ENCODE measurements at places on chromosomes 12 and 14.
A peak's percentile ranks its signal among the peaks of the same experiment; 100 is the strongest.

DNA sequence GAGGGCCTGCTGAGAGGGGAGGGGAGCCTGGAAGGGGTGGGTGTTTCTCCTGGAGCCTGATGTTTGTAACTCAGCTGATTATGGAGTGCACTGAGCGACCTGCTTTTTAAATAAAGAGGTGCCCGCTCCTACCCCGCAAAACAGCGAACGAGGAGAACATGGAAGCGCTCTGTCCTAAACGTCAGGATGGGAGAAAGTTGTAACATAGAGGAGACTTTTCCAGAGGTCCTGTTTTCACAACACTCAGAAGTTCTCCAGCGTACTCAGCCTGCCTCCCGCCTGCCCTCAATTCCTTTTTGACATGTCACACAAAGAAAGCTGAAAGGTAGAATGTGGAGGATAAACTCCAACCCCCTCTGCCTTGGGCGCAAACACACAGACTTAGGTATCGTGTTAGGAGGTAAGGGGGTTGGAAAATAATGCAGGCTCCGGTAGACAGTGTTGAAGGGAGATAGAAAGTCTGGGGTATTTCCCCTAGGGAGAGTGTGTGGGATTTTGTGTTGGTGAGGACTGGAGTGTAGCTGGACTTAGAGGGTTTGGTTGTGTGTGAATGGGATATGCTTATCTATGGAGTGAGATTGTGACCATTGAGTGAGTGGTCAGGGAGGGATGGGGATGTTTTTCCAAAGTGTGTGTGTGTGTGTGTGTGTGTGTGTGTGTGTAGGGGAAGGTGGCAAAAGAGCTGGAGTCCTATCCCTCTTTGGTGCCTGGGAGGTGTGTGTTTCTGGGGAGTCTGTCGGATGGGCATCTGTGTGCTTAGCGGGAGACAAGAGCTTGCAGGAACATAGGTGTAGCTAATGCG lies 2.1 kb downstream of the NTF3 start:
- DNase-seq, result no peak

DNA sequence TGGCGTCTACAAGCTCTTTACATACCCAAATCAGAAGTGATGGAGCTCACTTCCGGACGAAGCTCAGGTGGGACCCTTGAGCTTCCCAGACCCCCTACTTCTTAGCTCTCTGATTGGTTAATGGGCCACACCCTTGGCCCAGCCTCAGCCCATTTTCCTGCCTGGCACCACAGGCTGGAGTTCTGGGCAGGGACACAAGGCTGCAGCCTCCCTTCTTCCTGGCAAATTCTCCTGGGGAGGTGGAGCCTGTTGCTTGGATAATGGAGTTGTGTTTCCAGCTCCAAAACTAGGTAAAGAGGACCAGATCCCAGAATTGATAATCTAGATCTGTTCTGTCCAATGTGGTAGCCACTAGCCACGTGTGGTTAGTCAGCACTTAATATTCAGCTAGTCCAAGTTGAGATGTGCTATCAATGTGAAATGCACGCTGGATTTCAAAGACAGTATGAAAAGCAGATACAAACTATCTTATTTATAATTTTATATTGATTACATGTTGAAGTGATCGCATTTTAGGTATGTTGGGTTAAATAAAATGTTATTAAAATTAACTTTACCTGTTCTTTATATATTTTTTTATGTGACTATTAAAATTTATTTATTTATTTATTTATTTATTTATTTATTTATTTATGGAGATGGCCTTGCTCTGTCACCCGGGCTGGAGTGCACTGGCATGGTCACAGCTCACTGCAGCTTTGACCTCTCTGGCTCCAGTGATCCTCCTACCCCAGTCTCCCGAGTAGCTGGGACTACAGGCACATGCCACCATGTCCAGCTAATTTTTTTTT lies 12.6 kb upstream of the FAIM2 start:
- DNase-seq, result no peak

- no peak for DNase-seq
Measured at GRCh38 chr12:19150273-19150900, 20.9 kb downstream of the PLEKHA5 start.

DNA sequence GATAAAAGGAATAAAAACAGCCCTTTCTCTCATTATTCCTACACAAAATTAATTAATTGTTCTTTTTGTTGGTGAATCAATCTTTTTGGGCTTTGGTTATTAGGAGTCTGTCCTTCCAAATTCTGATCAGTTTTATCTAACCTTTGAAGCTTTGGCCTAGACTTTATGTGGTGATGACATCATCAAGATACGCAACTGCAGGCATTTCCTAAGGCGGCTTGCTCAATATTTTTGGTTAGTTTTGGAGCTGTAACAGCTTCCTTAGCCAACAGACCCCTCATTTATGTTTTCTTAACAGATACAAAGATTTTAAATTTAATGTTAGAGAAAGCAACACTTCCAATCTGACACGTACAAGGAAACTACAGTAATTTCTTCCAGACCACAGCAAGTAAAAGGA lies 87.8 kb upstream of the PDE3A start:
- no peak for DNase-seq

DNA sequence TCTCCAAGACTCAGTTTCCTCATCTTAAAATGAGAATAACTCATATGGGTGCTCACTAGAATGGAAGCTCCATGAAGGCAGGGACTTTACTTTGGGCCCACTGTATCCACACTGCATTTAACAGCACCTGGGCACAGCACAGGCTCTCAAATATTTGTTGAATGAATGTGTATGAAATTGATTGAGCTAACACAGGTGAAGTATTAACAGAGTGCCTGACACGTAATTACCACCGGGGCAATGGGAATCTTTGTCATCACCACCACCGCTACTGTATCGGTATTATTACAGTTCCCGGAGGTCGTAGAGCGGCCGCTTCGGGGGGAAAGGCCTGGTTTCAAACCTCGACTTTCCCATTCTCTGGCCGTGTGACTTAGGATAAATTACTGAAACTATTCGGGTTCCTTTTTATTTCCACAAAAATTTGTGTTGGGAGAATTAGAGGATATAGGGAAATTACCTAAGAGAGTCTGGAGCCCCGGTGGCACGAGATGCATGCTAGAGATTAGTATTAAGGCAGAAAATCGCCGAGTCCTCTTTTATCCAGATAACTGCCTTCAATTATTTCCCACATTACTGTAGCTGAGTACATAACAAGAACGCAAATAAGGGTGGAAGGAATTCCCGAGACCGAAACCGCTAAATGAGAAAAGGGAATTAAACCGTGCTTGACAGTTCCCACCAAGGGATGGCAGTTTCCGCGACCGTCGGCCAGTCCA lies 1.0 kb upstream of the RIC8B start:
- DNase-seq, result no peak

DNA sequence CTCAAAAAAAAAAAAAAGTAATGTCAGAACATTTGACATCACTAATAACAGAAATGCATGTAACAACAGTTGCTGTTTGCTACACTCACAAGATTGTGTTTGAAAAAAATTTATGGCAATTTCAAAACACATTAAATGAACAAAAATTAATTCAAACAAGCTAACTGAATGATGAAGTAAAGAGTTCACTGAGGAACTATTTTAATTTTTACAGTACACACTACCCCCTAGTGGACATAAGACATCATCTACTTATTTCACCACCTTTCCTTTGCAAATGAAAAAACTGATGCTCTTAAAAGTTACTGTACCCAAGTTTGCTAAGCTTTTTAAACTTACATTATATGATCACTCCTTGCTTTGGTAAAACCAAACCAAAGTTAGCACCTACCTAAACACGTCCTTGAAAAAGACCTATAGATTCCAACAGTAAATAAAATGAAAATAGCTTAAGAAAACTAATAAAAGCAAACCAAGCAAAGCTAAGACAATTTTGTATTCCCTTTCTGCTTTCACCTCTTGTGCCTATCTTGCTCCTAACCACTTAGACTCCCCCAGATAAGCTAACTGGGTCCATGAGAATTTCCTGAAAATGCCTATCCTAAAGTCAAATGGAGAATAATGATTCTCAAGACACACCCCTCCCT lies 22.2 kb downstream of the UBE2N start:
- DNase-seq, result no peak

GRCh38 chr12:55972911-55973598 lies 823 bp upstream of the RAB5B start:
- DNase-seq, result no peak

GRCh38 chr12:11545484-11546330 lies 103.8 kb upstream of the ETV6 start:
- peak; percentile 15 for DNase-seq

DNA sequence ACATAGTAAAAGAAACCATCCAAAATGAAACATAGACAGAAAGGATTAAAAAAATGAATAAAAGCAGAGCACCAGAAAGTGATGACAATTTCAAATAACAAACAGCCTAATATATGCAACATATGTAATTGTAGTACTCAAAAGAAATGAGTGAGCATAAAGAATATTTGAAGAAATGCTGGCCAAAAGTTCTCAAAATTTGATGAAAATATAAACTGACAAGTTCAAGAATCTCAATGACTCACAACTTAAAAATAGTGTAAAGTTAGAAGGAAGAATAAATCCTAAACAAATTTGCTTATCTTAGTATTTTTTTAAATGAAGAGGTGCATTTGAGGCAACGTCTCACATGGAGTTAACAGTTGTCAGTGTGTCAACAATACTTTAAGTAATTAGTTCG lies 498.9 kb downstream of the SLC6A15 start:
- DNase-seq, result no peak

DNA sequence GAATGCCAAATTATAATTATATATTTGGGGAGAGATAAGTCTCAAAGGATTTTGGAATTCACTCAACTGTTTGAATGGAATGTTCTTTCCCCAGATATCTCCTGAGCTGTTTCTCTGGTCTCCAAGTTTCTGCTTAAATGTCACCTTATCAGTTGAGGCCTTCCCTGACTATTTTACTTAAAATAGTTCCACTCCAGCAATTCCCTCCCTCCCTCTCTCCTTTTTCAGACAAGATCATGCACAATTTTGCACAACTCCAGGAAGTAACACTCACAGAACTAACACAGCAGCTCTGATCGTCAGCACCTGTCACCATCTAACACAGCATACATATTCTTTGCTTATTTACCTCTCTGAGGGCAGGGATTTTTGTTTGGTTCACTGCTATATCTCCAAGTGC lies 12.5 kb downstream of the BTG1 start:
- DNase-seq, result no peak

DNA sequence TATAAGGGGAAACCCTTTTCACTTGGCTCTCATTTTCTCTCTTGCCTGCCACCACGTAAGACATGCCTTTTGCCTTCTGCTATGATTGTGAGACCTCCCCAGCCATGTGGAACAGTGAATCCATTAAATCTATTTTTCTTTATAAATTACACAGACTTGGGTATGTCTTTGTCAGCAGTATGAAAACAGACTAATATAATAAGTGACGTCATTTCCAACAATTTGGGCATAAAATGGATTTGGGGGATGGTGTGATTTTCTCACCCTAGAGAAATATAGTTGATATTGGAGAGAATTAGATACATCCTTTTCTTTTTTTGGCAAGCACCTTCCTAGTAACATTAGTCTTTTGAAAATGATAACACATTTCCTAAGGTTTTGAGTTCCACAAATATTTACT lies 490.5 kb downstream of the TMEM132D start:
- DNase-seq, result no peak

GRCh38 chr14:106276326-106277267 lies 750.2 kb downstream of the TMEM121 start:
- no peak for DNase-seq

GRCh38 chr12:117161460-117162166 lies 28.7 kb downstream of the FBXO21 start:
- no peak for DNase-seq

GRCh38 chr12:104386461-104386860 lies 70.3 kb upstream of the CHST11 start:
- no peak for DNase-seq

- no peak for DNase-seq
Measured at GRCh38 chr12:68866950-68867349, 59.0 kb downstream of the MDM2 start.

DNA sequence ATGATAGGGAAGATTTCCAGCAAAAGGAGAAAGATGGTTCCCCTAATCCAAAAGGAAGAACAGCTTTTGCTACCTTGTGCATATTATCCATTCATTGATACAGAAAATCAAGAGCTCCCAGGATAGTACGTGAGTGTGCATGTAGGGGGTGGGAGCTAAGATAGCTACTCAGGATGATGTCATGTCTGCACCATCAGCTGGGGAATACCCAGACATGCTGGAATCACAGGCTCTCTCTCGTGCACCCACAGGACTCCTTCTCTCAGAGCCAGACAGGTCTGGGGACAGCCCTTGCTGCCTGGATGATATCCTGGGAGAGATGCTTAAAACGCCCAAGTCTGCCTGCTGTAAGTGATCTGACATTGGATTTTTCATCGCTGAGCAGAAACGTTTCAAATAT lies 38.9 kb downstream of the FOXN3 start:
- peak; percentile 9 for DNase-seq

DNA sequence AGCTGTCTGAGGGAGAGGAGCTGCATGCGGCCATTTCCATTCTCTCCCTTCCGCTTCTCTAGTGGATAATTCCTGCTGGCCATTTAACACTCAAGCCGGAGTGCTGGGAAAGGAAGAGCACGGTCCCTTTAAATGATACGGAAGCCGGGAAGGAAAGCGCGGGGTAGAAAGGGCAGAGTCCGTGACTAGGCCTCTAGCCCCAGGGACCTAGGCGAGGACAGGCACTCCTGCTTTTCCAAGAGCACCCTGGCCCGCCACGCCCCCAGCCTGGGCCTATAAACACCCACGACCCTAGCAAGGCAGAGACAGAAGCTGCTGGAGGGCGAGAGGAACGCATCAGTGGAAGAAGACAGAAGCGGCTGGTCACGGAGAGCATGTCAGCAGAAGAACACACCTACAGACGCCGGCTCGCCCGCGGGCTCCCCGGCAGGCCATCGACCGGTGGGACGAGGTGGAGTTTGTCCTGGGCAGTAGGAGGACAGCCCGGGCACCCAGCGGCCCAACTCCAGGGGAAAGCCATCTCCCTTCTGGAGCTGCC lies 1206.6 kb upstream of the TMEM132C start:
- DNase-seq, result no peak

DNA sequence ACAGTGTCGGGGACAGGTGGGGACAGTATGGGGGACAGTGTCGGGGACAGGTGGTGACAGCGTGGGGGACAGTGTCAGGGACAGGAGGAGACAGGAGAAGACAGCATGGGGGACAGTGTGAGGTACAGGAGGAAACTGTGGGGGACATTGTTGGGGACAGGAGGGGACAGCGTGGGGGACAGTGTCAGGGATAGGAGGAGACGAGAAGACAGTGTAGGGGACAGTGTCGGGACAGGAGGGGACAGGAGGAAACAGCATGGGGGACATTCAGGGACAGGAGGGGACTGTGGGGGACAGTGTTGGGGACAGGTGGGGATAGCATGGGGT lies 139.5 kb downstream of the TMEM121 start:
- no peak for DNase-seq

DNA sequence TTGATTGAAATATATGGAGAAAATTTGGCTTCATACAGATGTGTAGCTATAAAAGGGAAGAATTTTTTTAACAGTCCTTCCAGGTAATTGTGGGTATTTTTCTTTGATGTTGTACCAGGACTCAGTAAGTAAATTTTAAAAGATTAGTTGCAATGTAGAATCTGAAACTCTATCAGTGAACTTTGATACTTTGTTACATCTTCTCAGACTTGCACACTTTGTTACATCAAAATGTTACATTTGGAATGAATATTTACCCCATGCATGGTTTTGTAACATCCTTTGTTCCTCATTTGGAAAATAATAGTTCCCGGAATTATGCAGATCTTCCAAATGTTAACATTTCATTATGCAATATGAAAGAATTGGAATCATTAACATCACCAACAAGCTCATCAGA lies 13.8 kb downstream of the MTHFD1 start:
- no peak for DNase-seq

Measured in activated T-cell treated with anti-CD3 and anti-CD28 coated beads for 4 hours (primary cell).